ENCODE measurements at places on chromosomes 6 and 20. TPM values are rescaled to one million over a fixed set of nuclear protein-coding genes. Genes with fewer than 3 reads are reported as not detected.

Gene SLC17A1
- not detected for total RNA-seq

Gene CD109
- total RNA-seq, result 152 TPM

Gene NRSN1
- not detected for total RNA-seq

Gene KIFC1
- total RNA-seq, result 0.68 TPM

Gene HLA-DQA1
- not detected for total RNA-seq

Gene BMP2
- 12.0 TPM for total RNA-seq

Gene GSTA3
- not detected for total RNA-seq

Gene GTSF1L
- not detected for total RNA-seq

Gene TAF11
- 23.1 TPM for total RNA-seq

Gene KIAA0408
- total RNA-seq, result not detected

Gene ZFAND3
- 41.4 TPM for total RNA-seq

All from nasal cavity respiratory epithelium epithelial cell of viscerocranial mucosa (primary cell).